Retina (tissue), 1 donor: ENCODE measurements at places on chromosomes 6 and 20.

- DNase-seq = no peak
These were observed 18.4 kb upstream of the IFNGR1 start for GRCh38 chr6:137237413-137238170.

DNA sequence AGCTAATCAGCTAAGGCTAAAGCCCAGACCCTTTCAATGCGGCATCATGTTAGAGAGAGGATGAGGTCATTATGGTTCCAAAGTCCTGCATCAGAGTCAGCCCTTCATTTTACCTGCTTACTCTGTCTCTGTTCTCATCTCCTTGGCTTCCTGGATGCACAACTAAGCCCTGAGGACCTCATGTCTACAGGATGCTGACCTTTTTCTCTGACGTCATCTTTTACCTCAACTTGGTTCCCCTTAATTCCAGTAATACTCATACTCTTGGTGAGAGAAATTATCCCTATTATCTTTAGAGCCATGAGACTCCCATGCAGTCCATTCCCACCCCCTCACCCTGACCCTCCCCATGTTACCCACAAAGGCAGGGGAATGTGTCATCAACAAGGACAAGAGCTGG is 636.5 kb upstream of the CHD6 start:
- DNase-seq = no peak

DNA sequence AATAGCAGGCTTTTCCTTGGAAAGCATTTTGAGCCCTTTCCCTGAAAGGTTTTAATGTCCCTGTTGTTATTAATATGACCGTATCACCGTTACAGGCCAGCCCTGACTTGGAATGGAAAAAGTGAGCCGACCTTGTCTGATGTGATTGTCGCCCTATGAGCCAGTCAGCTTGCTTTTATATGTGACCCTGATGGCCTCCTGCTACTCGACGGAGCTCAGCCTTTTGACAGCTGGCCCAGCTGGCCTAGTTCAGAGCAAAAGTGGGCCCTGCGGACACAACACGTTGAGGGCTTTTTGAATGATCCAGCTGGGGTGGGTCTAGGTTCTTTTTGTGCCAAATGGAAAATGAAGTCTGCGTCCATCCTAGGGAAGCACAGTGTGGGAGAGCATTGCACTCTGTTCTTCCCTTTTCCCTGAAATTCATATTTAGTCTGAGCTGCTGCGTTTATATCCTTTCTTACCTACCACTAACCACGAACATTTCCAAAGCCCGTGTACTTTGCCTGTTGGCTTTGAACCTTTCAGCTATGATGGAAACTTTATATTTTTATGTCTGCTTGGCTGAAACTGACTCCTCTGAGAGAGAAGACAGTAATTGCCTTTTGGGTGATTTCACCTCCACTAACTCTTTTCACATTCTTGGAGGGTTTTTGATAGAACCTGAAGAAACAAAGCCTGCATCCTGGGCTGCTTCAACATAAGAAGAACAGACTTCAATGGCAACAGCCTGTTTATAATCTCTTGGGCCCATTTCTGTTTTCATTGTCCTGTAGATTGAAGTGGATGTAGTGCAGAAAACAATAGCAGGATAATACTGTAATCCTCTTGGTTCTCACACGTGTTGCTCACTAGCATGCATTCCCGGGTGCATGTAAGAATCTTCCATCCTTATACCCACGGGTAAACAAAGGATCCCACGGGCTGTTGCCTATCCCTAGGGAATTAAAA is 121.8 kb upstream of the HDGFL1 start:
- peak; percentile 66 for DNase-seq

GRCh38 chr6:82555801-82556200 is 192.2 kb downstream of the TPBG start:
- DNase-seq = no peak

DNA sequence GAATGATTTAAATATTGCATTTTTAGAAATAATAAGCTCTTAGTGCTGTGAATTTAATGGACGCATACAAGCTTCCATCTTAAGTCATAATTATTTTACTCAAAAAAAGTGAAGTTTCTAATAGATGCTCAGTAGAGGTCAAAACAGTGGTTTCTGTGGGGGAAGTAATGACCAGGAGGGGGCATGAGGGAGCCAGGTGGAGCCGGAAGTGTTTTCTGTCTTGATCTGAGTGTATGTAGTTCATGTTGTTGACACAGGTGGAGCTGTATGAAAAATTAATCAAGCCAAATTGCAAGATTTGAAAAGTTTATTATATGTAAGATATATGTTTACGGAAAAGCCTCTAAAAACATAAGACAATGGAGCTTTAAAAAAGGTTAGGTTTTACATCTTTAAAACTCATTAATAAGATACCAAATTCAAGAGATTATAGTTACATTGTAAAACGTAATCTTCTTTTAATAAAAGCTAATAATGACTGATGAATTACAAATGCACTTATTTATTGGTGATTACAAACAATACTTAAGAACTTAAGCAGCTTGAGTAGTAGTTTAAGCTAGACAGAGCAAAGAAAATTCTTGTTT is 68.0 kb downstream of the PLAGL1 start:
- no peak for DNase-seq

DNA sequence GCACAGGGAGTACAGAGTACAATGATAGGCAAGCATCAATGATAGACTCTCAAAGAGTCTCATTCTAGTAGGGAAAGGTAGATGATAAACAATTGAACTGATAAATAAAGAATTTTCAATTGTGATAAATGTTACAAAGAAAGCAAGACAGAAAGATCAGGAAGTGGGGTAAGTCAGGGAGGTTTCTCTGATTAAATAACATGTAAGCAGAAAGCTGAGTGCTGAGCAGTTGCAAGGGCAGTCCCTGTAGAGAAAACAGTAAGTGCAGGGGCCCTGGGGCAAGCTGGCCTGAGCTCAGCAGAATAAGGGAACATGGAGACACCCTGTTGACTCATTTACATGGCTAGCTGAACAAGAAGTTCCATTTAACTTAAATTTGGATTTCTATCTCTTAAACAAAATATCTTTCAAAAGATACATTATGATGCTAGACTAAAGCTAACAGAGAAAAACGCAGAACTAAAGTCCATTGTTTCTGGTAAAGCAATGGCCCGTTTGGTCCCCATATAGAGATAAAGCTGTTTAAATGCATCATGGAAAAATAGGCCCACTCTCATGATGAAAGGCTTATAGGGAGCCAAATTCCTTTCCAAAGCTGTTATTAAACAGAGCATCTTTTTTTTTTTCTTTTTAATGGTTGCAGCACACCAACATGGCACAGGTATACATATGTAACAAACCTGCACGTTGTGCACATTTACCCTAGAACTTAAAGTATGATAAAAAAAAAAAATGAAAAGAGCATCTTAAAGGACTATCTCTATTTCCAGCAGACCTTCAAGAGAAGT is 5.3 kb upstream of the TNFAIP3 start:
- no peak for DNase-seq

DNA sequence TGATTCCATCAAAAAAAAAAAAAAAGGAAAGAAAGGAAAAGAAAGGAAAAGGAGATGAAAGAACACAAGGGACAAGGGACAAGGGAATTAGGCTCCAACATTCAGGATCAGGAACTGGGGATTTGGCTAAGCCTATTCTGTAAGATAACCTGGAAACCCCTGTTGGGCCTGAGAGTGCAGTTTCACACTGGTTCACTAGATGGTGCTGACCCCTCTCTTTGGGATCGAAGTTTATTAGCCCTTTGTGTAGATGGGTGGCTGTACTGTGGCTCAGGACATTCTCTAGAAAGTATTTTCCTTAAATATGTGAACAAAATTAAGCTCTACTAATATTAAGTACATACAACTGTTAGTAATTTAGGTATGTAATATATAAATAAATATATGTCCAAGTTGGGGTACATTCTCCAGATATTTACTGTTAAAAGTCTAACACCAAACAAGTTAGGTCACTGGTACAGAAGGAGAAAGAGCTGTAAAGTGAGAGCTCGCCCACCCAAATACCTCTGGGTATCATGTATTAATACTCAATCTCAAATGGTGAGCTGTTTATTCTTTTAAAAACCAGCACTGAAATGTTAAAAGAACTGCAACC is 6.3 kb downstream of the OR2A4 start:
- DNase-seq = peak; percentile 46

GRCh38 chr6:119255492-119255891 is 94.1 kb downstream of the MAN1A1 start:
- no peak for DNase-seq

- DNase-seq = no peak
These were observed 27.3 kb downstream of the PAQR8 start for GRCh38 chr6:52389264-52389625.

GRCh38 chr6:150719099-150719766 is 119.5 kb downstream of the PLEKHG1 start:
- DNase-seq = peak; percentile 36

- DNase-seq = peak; percentile 37
These were observed 259.9 kb upstream of the SASH1 start for GRCh38 chr6:148082696-148083095.

- DNase-seq = no peak
These were observed 879 bp upstream of the BPIFB6 start for GRCh38 chr20:33030569-33030968.

DNA sequence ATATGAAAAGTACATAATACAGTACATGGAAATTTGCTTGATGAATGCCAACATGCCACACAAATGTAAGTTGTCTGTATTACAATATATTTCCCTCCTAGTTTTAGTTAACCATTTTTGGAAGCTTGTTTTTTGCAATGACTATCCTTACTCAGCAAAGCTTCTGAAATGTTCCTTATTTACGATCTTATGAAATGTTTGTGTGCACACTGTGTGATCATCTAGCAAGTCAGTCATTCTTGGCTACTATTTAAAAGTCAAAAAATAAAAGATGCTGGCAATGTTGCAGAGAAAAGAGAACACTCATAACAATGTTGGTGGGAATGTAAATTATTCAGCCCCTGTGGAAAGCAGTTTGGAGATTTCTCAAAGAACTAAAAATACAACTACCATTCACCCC is 33.8 kb downstream of the SUMO4 start:
- DNase-seq = no peak

GRCh38 chr6:154888421-154889295 is 106.5 kb upstream of the TIAM2 start:
- no peak for DNase-seq

DNA sequence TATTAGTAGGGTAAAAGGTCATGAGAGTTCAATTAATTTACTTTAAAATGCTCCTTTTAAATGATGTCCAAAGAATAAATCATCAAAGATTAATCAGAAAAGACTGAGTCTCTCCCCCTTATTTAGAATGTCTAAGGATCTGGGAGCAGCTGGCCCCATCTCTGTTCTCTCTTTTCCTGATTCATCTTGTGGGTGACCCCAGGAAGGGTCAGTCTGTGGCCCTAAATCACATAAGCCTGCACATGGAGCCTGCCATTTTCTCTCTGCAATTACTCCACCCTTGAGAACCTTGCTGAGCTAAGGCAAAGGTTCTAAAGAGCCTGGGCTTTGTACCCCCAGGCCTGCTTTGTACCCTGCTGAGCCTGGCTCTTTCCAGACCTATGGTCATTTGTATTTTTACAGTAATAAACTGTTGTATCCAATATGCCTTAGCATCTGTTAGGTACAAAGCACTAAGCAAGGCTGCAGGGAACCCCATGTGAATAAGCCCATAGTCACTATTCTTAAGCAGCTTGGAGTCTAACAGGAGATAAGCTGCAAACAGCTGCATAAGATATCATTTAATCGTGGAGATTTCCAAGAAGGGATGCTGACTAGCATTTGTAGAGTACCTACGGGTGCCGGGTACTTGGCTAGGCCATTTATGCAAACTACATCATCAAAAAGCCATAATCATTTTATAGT is 431.0 kb upstream of the MARCKS start:
- no peak for DNase-seq

DNA sequence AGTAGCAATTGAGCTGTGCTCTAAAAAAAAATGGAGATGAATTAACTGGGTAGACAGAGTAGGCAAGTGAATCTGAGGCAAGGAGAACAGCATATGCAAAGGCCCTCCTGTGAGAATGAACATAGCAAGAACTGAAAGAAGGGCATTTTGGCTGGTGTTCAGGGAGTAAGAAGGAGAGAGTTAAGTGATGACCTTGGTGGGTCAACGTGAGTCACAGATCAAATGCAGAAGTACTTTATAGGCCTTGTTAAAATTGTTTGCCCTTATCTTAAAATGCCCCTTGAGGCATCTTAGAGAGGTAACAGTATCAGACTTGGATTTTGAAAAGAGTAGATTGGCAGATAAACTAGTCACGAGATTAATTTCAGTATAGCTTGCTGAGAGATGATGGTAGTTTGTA is 24.5 kb downstream of the NDUFAF5 start:
- DNase-seq = no peak

DNA sequence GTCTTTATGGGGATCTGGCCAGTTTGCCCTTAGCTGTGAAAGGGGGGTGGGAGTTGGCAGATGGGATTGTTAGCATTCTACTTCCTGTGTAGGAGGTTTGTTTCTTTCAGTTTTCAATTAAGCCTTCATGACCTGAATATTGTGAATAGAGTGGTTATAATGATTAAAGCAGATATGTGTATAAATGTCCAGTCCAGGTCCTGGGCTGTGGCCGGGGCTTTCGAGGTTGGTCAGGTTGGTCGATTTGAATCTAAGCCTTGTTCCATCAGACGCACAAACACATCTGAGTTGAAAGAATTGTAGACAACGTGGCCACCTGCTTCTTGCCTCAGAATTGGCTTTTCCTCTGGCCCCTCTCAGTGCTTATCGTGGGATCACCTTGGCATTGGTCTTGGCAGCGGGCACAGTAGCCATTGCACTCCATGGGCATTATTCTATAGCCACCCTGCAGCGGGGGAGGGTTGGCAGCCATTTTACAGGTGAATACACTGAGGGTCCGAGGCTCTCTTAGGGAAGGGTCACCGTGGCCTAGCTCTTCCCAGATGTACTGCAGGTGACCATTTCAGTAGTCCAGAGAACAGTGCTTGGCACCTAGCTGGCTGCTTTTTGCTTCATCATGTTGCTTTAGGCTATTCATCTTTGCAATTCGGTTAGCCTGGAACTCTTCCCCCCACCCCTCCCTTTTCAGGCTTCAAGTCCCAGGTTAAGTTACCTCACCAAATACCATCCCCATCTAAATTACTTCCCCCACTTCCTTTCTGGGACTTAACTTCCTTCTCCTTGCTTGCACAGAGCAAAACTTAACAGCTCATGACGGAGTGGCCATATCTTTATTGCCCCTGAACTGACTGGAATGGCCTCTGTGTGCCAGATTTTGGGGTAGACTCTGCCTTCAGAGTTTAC is 1.1 kb downstream of the RNF114 start:
- DNase-seq = no peak

- DNase-seq = no peak
These were observed 245.2 kb upstream of the MOCS1 start for GRCh38 chr6:40179496-40179895.

DNA sequence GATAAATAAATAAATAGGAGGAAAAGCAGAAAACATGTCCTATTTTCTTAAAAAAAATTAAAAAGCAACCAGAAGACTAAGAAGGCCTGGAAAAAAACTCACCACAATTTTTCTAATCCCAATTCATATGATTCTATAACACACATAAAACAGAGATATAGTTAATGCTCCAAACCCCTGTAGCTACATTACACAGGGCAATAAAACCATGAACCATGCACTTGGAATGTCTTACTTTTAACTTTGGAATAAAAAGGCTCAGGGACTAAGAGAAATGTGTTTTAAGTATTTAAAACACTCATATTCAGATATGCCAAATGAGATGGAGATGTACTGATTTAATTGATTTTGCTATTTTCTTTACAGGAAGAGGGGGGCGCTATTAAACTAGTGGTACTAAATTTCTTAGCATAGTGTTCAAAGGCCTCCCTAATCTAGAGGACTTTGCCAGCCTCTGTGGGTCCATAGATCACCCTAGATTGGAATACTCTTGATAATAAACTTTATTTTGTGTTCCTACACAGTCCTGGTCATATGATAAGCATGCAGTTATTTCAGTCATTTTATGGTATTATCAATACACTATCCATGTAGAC is 30.3 kb upstream of the GCM1 start:
- DNase-seq = no peak

- DNase-seq = no peak
These were observed 10.8 kb upstream of the CPNE5 start for GRCh38 chr6:36850021-36850420.
